ENCODE measurements at places on chromosomes 11 and 22.

DNA sequence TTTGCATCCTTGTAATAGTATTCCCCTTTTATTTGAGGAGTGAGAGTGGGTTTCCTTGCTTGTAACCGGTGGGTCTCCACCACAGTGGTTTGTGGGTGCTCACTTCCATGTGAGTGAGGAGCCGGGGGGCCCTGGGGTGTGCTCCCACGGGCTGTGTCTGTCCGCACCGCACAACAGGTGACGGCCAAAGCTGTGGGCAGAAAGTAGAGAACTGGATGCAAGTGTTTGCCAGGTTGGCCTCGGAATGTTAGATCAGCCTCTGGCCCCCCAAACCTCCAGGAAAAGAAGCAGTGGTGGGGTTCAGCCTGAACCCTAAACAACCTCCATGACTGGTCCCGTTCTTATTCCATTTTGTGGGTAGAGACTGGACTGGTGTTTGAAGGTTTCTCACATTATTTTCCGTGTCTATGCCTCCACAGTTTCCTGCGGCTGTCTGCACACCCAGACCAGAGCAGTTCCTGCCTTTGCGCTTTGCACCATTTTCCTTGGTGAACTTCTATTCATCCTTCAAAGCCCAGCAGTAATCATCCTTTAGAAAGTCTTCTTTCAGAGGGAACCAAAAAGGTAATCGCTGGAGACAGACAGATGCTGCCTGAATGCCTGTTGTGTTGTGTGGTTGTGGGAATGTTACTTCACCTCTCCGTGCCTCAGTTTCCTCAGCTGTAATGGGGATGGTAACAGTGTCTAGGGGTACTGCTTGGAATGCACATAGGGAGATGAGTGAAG, 77.2 kb downstream of the MYEOV start:
- no peak for DNase-seq

- DNase-seq, result no peak
Observed at GRCh38 chr22:20980938-20981722, 967 bp upstream of the LZTR1 start.

GRCh38 chr11:6825231-6825744, 20.2 kb upstream of the OR10A5 start:
- no peak for DNase-seq

DNA sequence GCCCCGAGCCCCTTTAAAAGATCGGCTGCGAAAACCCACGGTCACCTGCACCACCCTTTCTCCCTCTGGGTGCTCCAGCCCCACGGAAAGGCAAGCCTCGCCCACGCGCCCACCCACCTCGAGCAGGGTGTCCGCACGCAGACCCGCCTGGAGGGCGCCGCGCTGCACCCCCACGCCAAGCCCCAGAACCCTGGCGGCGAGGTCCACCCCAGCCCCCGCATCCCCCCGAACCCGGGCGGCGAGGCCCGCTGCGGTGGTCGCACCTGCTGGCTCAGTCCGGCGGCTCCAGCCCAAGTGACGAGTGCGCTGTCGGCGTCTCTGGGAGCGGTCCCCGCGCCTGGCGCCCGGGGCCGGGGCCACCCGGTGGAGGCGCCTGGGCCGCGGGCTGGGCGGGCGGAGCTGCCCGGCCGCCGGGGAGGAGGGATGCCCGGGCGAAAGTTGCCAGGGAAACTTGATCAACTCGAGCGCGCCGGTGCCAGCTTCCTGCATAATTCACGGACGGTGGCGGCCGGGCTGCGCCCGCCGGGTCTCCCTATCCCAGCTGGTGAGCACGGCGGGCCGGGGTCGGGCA, 1.1 kb downstream of the SHANK2 start:
- no peak for DNase-seq

Measured in DND-41 (cell line).